ENCODE measurements at places on chromosomes 4 and X. TPM values are rescaled to one million over a fixed set of nuclear protein-coding genes. Genes with fewer than 3 reads are reported as not detected.

DNA sequence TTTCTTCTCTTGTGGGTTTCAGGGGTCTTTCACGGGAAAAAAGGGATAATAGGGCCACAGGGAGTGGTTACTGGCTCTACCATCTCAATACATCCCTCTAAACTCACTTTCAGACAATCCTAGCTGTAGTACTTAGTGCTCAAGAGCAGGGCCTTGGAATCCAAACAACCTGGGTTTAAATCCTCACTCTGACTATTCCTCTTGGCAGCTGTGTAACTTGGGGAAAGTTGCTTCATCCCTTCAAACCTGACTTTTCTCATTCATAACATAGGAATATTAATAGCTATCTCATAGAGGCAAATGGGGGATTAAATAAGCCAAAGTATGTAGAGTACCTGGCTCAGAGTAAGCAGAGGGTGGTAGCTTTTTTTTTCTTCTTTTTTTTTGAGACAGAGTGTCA lies 32.4 kb downstream of the CCNG2 start:
- no peak for DNase-seq

Gene EVC
- total RNA-seq: 5.1 TPM

DNA sequence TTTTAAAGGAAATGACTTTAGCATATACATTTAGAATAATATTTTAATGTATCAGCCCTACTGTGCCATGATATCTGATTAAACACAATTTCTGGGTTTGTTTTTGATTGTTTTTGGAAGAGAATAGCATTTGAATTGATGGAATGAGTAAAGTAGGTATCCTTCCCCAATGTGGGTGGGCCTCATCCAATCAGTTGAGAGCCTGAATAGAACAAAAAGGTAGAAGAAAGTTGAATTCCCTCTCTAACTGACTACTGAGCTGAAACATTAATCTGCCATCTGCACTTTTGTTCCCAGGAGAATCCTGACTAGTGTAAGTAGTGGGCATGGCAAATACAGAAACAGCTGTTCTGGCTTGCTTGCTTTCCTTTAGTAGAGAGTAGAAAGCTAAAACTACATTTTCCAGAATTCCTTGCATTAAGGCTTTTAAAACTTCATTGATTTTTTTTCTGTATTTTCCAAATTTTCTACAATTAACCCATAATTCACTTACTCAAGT lies 9.7 kb upstream of the SEC24D start:
- no peak for DNase-seq

DNA sequence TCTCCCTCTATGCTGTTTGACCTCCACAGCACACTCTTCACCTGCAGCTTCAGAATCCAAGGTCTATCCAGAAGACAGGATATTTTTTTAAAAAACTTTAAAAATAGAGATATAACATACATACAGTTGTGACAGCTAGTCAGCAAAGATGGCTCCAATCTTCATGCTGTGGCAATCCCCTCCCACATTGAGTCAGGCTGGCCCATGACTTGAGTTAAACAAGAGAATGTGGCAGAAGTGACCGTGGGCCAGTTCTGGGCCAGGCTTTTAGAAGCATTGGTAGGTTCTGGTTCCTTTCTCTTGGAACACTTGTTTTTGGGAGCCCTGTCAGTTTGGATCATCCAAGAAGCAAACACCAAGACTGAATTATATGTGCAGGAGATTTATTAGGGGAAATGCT lies 36.1 kb upstream of the REPS2 start:
- DNase-seq: no peak

DNA sequence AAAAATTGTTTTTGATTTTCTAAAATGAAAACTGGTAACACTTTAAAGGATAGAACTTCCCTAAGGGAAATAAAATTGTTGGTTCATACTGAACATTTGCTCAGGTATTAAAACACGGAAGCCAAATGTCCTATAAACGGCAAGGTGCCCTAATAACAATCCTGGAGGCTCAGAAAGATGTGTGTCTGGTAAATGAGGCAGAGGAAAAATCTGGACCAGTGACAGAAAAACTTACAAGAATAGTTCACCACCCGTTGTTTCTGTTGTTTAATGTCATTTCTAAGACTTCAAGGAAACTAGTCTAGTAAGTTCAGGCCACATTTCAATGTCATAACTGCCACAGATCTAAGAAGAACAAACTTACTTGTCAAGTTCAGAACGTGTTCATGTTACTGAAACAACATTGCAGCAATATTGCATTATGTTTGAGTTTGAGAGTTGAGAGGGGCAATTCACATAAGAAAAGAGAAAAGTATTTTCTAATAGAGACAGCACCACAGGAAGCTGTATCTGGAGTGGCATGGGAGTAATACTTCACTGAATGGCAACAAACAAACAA lies 476.6 kb downstream of the GRXCR1 start:
- DNase-seq: no peak

Gene MAGEC3
- total RNA-seq: 0.47 TPM

DNA sequence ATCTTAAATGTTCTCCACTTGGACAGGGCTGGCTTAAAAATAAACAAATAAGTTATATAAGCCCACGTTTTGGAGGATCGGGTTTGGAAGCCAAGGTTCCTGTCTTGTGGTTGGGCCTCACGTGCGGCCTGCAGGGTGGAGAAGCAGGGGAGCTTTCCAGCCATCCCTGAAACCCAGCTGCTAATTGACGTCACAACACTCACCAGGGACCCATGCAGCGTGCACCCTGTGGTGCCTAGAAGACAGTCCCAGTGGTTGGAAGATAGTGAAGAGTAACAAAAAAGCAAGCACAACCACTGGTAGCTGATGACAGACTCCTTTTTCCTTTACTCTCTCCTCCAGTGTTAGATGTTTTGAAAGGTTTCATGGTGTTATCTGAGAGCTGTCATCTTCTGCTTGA lies 142.0 kb upstream of the RBPJ start:
- DNase-seq: no peak

Gene TTC29
- total RNA-seq: 0.78 TPM

GRCh38 chrX:47578692-47579091 lies 3.5 kb upstream of the TIMP1 start:
- no peak for DNase-seq

- no peak for DNase-seq
These were observed 382.2 kb upstream of the IGFBP7 start for GRCh38 chr4:57492251-57492878.

Gene TLR3
- total RNA-seq: 1.9 TPM
